ENCODE measurements at places on chromosomes 5 and 9. TPM values are rescaled to one million over a fixed set of nuclear protein-coding genes. Genes with fewer than 3 reads are reported as not detected.

PCDHGA7 gene
- total RNA-seq, result 4.9 TPM

SHLD3 gene
- total RNA-seq, result 13.0 TPM

ZNF474 gene
- 1.6 TPM for total RNA-seq

FAM151B gene
- total RNA-seq, result 38.3 TPM

ZNG1C gene
- 25.7 TPM for total RNA-seq

MACIR gene
- total RNA-seq, result 58.7 TPM

AMBP gene
- total RNA-seq, result 0.82 TPM

BNC2 gene
- total RNA-seq, result 1.6 TPM

TEX48 gene
- total RNA-seq, result not detected

OR13J1 gene
- not detected for total RNA-seq

CCDC183 gene
- 2.0 TPM for total RNA-seq

ODF2 gene
- 17.1 TPM for total RNA-seq

NKD2 gene
- 2.9 TPM for total RNA-seq

WHRN gene
- total RNA-seq, result 0.41 TPM

HSPB3 gene
- 6.9 TPM for total RNA-seq

KIF24 gene
- 1.2 TPM for total RNA-seq

IFNA13 gene
- total RNA-seq, result not detected

NDUFA8 gene
- total RNA-seq, result 33.8 TPM

NEUROG1 gene
- total RNA-seq, result 0.41 TPM

GRXCR2 gene
- not detected for total RNA-seq

TAF1L gene
- total RNA-seq, result under 0.01 TPM

CCL21 gene
- not detected for total RNA-seq

SH3TC2 gene
- total RNA-seq, result 0.41 TPM

BTNL9 gene
- 2.9 TPM for total RNA-seq

TICAM2 gene
- total RNA-seq, result 1.2 TPM

SLC27A6 gene
- 2.0 TPM for total RNA-seq

MYMK gene
- not detected for total RNA-seq

PDE8B gene
- total RNA-seq, result 7.3 TPM

IRX4 gene
- not detected for total RNA-seq

HAUS6 gene
- 31.0 TPM for total RNA-seq

OR1J2 gene
- total RNA-seq, result not detected

HARS1 gene
- total RNA-seq, result 74.2 TPM

STRBP gene
- 84.8 TPM for total RNA-seq

AJM1 gene
- 0.82 TPM for total RNA-seq

OTULINL gene
- total RNA-seq, result 18.8 TPM

SLC22A4 gene
- total RNA-seq, result 1.6 TPM

SV2C gene
- 2.9 TPM for total RNA-seq

PCDHGA8 gene
- 5.7 TPM for total RNA-seq

IL13 gene
- not detected for total RNA-seq

PCDHGA2 gene
- total RNA-seq, result 4.5 TPM

RBM27 gene
- total RNA-seq, result 42.0 TPM

EQTN gene
- 1.6 TPM for total RNA-seq

HTR1A gene
- 20.4 TPM for total RNA-seq

NMUR2 gene
- total RNA-seq, result not detected

SNCB gene
- 15.5 TPM for total RNA-seq

FOXD4 gene
- total RNA-seq, result 1.2 TPM

IL33 gene
- total RNA-seq, result 8.6 TPM

NR5A1 gene
- not detected for total RNA-seq

SLC24A2 gene
- total RNA-seq, result 3.7 TPM

TRIM36 gene
- total RNA-seq, result 105 TPM

SLC6A7 gene
- total RNA-seq, result 2.9 TPM

GABRA6 gene
- total RNA-seq, result under 0.01 TPM

ZDHHC12 gene
- total RNA-seq, result 1.2 TPM

PAXX gene
- 13.5 TPM for total RNA-seq

SAXO1 gene
- total RNA-seq, result not detected

FIBCD1 gene
- total RNA-seq, result 0.82 TPM

KCNMB1 gene
- under 0.01 TPM for total RNA-seq

STK32A gene
- total RNA-seq, result 4.1 TPM

Data from frontal cortex (tissue), 4 donors.